CD4-positive, alpha-beta T cell treated with Interleukin-12 subunit alpha and Interleukin-12 subunit beta, for 1 hour (primary cell): ENCODE measurements at places on chromosomes 6 and 20.

DNA sequence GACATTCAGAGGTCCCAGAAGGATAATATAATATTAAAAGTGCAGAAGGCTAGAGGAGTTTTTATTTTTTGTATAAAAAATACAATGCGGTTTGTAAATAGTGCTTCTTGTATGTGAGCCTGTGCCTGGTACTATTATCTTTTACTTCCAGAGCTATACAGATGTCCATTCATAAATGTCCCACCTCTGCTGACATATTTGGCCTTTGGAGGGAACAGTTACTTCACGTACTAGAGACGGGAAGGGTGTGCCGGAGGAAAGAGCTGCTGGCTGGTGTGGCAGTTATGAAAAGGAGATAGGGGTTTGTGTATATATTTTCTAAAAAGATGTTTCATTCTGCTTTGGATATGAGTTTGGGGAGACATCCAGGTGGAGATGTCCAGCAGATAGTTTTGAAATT, 8.8 kb downstream of the CD109 start:
- no peak for DNase-seq

DNA sequence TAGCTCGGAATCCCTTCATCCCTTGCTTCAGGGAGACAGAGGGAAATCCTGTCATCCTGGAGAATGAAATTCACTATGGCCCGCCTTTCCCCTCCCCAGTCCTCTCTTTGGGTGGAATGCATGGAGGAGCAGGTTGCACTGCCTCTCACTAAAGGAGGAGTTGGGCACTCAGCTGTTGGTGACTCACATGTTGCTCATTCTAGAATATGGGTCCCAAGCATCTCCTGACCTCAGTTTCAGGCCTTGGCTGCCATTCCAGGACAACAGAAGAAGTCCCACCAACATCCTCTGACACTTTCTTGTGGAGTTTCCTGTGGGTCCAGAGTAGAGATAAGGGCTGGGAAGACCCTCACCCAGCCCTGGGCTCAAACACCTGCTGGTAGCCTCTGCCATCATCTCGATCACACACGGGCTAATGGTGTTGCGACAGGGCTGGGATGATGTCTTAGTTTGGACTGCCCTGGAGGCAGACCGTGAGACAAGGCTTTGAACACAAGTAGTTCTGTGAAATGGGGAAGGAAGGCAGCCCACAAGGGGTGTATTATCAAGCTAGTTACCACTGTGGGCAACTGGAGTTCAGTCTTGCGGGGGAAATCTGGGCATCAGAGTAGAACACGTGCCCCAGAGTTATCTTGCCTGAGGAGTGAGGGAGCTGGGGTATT, 52.4 kb upstream of the RNF24 start:
- no peak for DNase-seq

DNA sequence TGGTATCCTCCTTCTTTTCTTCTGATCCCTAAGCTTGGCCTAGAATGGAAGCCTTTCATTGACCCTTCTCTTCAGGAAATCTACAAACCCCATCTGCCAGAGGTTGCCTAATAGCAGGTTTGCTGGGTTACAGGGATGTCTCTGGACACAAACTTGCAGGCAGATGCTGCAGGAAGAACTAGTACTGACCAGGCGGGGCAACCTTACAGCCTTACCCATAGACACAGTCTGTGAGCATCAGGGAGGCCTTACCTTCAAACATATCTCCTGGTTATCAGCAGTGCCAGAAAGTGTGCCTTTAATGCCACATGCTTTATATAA, 2.6 kb downstream of the SCUBE3 start:
- no peak for DNase-seq

DNA sequence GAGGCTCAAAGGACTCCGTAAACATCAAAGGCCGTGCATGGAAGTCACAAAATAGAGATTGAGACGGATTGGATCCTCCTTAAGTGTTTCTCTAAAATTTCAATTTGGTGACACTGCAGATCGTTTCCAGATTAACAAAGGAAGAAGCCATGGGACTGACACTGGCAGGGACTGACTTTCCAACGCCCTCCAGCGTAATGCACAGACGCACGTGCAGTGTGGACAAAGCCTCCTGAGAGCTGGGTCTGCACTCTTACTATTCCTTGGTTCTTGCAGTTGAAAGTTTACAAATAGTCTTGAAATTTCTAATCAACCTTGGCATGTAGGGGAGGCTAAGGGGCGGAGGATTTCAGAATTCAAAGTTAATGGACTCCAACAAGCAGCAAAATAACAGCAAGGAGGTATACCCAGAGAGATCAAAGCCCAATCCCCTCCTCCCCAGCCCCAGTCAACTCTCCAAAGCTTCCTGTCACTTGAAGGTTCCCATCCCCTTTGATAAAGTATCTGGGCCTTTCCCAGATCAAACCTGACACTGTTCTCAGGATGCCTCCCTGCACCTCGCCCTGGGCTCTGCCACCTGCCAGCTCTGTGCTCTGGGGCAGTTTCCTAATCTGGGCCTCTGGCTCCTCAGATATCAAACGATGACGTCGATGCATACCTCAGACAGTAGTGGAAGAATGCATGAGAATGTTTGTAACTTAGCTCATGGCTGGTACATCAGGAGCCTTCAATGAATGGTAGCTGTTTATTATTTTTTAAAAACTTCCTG, 106.5 kb upstream of the TRAF3IP2 start:
- no peak for DNase-seq

DNA sequence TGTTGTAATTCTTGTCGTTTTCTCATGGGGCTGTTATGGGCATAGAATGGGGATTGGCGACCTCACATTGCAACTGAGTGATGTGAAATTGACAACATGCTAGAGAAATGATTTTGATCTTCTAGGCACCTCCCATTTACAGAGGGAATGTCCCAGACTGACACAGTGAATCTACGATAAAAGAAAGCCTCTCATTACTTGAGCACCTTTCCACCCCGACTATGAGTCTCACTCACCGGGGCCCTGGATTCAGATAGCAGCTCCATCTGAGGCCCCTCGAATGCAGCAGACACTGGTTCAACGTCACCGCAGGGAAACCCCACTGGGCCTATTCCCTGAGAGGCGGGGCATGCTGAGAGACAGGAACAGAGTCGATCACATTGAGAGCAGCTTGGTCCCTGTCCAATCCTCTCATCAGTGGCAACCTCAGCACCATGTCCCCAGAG, 49.1 kb downstream of the NFATC2 start:
- DNase-seq = no peak

- DNase-seq = no peak
Observed at GRCh38 chr6:167952512-167952859, 45.0 kb upstream of the KIF25 start.

DNA sequence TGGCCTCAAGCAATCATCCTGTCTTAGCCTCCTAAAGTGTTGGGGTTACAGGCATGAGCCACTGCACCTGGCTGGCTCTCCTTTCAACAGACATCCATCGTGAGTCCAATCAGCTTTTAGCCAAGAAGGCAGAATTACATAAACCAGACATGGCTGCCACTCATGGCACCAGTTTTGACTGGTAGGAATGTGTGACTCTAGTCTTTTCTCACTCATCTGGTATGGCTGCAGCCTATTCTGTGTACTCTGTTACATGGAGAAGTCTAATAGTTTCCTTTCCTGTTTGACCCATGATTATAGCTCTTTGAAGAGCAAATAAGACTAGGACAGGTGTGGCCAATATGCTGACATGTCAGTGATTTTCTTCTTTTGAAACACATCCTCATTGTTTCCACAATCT, 27.0 kb upstream of the RNF144B start:
- DNase-seq = no peak

GRCh38 chr6:158358450-158359077, 46.3 kb downstream of the TULP4 start:
- DNase-seq = peak; percentile 8

- peak; percentile 95 for DNase-seq
Observed at GRCh38 chr6:27864906-27865849, 47.0 kb downstream of the OR2B2 start.

DNA sequence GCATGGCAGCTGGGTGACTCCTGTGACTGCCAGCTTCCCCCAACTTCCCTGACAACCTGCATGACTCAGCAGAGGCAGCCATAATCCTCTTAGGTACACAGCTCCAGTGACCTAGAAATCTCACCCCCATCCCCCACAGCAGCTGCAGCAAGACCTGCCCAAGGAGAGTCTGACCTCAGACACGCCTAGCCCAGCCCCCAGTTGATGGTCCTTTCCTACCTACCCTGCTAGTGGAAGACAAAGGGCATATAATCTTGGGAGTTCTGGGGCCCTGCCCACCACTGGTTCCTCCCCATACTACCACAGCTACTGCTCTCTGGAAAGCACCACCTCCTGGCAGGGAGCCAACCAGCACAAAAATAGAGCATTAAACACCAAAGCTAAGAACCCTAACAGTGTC, 90.2 kb downstream of the F13A1 start:
- DNase-seq = no peak

GRCh38 chr6:42400886-42401612, 50.7 kb downstream of the TRERF1 start:
- no peak for DNase-seq

- no peak for DNase-seq
Observed at GRCh38 chr6:161676586-161676985, 402.7 kb upstream of the AGPAT4 start.

DNA sequence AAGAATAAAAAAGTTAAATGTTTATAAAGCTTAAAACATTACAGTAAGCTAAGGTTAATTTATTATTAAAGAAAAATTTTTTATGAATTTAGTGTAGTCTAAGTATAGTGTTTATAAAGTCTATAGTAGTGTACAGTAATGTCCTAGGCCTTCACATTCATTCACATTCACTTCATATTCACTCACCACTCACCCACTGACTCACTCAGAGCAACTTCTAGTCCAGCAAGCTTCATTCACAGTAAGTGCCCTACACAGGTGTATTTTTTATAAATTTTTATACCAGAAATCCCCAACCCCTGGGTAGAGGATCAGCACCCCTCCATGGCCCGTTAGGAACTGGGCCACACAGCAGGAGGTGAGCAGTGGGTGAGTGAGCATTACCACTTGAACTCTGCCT, 24.3 kb upstream of the ADGRF1 start:
- DNase-seq = no peak

DNA sequence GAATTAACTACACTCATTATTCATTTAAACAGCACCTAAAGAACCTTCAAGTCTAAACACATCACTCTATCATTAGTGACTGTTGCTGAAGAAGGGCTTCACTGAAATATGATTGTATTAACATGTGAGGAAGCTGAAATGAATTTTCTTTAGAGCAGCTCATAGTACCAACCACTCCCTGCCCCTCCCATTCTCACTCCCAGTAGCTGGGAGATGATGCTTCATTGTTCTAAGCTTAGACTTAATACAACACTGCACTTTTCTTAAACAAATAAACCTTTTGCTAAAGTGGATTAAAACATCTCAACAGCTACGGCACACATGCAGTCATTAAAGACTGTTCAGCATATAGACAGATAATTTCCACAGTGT, 63.1 kb downstream of the ATXN1 start:
- no peak for DNase-seq

- DNase-seq = no peak
Observed at GRCh38 chr6:75933387-75933975, 139.0 kb downstream of the IMPG1 start.

GRCh38 chr20:34458631-34459030, 57.6 kb upstream of the DYNLRB1 start:
- no peak for DNase-seq

GRCh38 chr6:150025201-150025917, at the start of gene RAET1L:
RAET1L (minus strand) TSS chr6:150025532; CDS start chr6:150025471, 61 bp downstream.
- no peak for DNase-seq

DNA sequence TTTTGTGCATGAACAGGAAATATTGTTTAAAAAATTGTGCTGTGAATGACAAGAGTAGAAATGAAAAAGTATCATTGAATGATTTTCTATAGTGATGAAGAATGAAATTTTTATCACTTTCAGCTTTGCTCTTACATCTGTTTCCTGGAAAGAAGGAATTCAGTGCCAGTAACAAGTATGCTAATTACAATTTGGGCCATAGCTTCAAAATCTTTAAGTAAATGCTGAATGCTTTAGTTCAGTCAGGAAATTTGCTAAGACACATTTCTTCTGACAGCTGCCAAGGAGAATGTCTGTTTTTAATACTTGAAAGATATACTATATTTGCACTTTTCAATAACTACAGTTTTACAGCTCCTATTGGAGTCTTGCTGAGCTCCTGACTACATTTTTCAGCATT, 203.7 kb upstream of the RSPO3 start:
- DNase-seq = no peak

GRCh38 chr20:19777315-19777714, 19.3 kb downstream of the RIN2 start:
- DNase-seq = no peak

- DNase-seq = no peak
Observed at GRCh38 chr6:140636271-140636907, 1261.9 kb upstream of the CITED2 start.

DNA sequence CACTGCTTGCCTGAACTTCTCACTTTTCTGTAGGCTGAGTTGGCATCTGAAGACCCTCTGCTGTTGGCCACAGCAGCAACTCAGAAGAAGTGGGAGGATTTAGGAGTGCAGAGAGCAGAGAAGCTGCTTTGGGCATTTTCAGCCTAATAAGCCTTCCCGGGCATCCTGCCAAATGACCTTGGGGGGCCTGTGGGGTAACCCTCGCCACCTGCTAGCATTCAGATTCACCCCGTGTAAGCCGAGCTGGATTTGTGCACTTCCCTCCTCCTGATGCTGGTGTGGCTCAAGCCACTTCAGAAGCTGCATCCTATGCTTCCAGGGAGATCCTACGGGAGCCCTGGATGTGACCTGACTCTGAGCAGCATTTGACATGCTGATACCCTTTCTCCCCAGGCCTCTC, 114.8 kb downstream of the LRFN2 start:
- DNase-seq = no peak

DNA sequence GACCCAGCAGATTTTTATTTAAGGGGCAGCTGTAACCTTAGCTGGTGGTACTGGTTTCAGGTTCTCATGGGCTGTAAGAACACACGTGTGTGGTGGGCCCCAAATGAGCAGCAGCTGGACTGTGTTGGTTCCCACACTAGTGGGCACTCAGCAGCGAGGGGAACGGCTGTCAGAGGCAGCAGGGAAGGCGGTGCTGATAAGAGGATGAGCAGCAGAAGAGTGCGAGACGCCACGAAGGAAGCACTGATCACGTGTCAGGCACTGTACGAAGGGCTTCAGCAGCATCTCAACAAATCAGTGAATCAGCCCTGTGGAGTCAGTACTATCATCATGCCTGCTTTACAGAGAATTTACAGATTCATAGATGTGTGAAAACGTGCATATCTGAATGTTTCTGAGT, 41.0 kb upstream of the EMILIN3 start:
- no peak for DNase-seq

- no peak for DNase-seq
Observed at GRCh38 chr6:125111219-125111983, 42.2 kb upstream of the TPD52L1 start.

DNA sequence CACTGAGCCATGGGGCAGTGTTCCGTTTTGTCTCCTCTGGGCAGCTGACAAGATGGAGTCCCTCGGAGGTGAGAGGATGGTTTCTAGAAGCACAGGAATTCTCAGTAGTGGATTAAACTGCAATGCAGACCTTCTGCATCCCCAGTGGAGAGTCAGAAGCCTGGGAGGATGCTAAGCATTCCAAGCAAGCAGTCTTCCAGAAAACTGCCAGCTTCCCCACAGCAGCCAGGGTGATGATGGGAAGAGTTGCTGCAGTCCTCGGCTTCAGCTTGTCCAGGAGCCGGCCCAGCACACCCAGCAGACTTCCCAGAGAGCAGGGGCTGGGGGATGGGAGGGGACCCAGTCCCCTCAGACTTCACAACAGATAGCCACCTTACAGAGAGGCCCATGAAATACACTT, 163.6 kb downstream of the LY86 start:
- DNase-seq = no peak
